GM19239 (cell line): ENCODE measurements at places on chromosomes 1 and 21.
A peak's percentile ranks its signal among the peaks of the same experiment; 100 is the strongest.

- DNase-seq = peak; percentile 10
Measured at GRCh38 chr21:28604946-28605537, 387.6 kb downstream of the LTN1 start.

GRCh38 chr1:165057956-165058355 lies 298.6 kb downstream of the LMX1A start:
- DNase-seq = no peak

- no peak for DNase-seq
Measured at GRCh38 chr1:91701472-91701869, 184.5 kb downstream of the TGFBR3 start.

DNA sequence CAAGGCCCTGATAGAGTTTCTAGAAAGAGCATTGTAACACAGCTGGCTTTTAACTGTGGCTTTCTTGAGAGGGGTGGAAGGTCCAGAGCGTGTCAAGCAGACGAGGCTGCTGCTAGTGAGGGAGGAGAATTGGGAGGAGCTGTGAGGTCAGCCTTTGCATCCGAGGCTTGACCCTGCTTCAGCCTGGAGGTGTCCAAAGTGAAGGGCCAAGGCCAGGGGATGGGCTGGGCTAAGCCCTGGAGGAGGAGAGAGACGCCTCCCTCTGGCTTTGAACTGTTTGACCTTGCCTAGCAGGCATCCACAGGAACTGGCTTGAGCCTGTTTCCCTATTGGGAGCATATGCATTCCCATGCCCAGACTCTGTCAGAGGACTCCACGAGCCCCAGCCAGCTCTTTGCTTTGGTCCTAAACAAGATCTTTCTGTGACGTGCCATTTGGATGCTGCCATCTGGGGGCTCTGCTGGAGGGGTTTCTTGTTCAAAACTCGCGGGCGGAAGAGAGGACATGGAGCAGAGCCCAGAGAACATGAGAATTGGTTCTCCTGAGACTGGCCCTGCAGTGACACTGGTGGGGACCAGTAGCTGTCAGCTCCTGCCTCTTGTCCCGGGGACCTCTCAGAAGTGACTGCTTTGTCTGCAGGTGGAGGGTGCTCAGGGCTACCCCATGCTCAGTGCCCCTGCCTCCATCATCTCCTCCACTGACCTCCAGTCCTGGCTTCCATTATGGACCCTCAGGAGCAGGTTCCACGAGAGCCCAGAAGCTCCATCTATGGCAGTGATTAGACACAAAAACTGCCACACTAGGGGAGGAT lies 5.5 kb downstream of the ACTRT2 start:
- no peak for DNase-seq

GRCh38 chr1:76782809-76783208 lies 84.5 kb upstream of the ST6GALNAC5 start:
- DNase-seq = no peak

GRCh38 chr1:117930484-117930883 lies 945 bp downstream of the WDR3 start:
- DNase-seq = no peak

DNA sequence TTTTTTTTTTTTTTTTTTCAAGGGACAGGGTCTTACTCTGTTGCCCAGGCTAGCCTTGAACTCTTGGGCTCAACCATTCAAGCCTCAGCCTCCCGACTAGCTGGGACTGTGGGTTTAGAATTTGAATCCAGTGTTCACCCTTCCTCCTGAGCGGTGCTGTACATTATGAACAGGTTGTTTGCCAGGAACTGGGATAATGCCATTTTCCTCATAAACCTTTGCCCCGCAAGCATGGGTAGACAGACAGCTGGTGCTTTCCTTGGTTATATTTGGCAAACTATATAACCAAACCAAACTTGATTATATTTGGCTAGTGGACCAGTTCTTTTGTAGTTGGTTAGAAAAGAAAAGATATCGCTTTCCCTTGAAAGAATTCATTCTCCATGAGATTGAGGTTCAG lies 54.9 kb downstream of the GALNT2 start:
- DNase-seq = no peak

DNA sequence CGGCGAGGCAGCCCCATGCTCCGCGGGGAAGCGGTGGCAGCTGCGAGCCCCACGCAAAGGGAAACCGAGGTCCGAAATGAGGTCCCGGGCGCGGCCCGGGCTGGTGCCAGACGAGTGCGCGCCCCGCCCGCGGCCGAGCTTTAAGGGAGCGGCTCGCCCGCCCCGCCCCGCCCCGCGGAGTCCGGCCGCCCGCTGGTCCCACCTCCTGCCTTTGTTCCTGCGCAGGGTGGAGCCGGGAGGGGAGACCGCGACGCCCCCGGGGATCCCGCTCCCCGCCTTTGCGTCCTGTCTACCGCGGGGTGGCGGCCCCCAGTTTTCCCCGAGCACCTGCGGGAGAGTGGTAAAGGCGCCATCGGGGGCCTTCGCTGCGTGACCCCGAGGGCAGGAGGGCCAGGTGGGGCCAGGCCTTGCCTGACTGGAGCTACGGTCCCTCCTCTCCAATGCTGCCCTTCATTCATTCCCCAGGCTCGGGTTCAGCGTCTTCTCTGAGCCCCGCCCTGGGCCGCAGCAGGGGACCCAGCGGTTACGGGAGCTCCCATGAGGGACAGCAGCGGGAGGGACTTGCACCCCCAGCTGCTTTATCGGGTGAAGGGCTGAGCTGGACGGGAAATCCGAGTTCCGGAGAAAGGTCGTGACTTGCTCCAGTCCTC lies at the start of gene HES2:
Gene HES2, minus strand, starts transcription at position 116 of the 650 bp plus-strand sequence. Its CDS starts 99 bp downstream, at position 17.
- DNase-seq = no peak

DNA sequence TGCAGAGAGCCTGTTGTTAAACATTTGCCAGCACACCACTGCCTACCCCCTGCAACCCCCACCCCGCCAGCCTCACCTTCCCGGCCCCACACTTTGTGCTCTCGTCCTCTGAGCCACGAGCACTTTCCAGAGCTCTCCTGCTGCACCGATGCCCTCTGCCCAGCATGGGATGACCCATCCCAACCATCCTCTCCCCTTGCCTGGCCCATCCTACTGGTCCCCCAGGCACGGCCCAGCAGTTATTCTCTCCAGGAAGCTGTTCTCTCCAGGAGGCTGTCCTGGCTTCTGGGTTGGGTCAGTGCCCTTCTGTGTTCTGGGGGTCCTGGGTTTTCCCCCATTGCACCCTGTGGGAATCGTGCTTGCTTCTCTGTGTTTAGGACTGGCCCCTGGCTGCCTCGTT lies 60.1 kb upstream of the ABCG1 start:
- no peak for DNase-seq

GRCh38 chr1:111879081-111879480 lies 110.4 kb downstream of the KCND3 start:
- DNase-seq = no peak

GRCh38 chr1:166036092-166036491 lies 130.7 kb downstream of the FAM78B start:
- DNase-seq = no peak

DNA sequence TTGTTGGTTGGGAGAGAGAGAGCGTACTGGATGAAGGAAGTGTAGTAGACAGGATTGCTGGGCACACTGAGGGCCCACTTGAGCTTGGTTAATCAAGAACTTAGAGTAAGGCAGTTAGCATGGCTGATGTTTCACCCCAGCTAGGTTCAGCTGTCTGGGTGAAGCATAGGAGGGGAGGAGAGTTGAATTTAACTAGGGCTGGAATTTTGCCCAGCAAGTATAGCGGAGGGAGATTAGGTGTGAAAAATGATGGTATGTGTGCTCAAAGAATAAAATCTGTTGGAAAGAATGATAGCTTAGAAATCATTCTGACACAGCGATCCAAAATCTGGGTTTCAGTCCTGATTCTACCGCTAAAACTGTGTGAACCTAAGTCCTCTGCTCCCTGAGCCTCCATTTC lies 461.5 kb upstream of the PROX1 start:
- no peak for DNase-seq

GRCh38 chr1:181216591-181216994 lies 128.1 kb downstream of the IER5 start:
- no peak for DNase-seq

DNA sequence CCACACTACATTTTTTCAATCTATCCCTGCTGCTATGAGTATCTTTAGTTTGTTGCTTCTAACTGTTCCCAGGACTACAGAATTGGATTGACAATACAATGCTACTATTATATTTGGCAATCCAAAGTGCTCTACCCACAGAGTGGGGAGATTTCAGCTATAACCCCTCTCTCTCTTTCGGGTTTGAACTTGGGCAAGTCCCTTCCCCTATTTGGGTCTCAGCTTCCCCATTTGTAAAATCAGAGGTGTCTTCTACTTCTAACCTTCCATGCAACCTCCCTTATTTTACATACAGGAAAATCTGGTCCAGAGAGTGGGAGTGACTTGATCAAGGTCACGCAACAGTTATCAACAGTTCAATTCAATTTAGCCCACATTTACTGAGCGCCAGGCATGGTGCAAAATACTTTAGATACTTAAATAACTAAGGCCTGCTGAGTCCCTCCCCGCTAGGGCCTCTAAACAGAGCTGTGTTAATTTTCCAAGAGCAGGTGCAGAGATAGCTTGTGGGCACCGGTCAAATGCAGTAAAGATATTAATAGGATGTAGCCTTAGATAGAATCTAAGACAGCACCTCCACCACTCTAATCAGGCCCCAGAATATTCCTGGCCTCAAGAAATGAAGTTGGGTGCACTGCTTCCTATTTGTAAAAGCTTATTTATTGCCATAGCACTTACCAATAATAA lies 9.4 kb upstream of the GPX7 start:
- no peak for DNase-seq

DNA sequence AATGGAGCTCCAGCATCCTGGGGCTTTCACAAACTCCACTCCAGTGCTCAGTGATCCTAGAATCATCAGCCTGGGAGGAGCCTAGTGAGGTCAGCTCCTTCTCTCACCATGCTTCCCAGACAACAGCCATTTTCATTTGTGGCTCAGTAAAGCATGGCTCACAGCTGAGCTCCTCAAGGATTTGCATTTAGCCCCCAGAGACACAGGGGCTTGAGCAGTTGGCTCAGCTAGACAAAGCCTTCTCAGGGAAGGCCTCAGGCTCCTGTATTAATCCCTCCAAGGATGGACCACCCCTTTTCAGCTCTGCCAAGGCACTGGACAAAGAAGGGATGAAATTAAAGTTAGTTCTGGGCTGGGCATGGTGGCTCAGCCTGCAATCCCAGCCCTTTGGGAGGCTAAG lies 39.5 kb downstream of the ERI3 start:
- DNase-seq = no peak

DNA sequence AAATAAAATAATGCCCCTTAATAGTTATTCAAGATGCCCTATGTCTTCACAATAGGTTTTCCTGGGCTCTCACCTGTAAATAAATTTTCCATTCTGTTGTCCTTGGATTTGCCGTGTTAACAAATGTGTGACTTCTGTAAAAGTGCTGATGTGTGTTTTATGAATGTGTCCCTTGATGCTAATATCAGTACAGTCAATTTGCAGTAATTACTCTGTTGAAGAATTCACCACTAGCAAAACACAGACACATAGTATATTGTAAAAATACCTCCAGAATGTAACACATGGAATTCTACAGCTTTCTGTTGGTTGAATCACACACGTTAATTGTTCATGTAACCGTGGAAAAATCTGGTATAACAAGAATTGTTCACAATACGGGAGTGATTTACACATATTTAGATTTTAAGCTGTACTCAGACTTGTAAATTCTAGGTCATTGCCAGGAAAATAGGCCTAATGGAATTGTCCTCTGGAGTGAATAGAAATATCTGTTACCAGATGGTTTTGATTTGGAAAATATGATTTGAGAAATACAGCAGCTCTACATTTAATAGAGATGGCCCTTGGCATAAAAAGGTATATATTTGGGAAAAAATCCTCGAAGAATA lies 36.7 kb upstream of the KCNK2 start:
- no peak for DNase-seq

- no peak for DNase-seq
Measured at GRCh38 chr1:66444438-66445265, 89.3 kb upstream of the SGIP1 start.

DNA sequence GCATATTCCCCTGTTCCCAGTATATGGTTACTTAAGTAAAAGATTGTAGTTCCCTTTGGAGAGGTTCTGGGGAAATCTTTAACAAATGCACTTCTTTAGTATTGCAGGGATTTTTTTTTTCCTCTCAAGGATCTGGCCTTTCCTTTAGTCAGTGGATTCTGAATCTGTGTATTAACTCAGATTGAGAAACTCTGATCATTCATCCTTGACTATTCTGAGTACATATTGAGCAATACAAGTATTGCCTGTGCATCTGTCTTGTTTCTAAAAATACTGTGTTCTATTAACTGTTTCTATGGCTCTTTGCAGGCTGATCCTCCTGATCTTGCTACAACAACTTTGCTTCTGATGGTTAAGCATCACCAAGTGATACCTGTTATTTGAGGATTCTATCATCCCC lies 67.8 kb upstream of the FGGY start:
- no peak for DNase-seq

- DNase-seq = no peak
Measured at GRCh38 chr1:61083013-61083806, 849 bp downstream of the NFIA start.

DNA sequence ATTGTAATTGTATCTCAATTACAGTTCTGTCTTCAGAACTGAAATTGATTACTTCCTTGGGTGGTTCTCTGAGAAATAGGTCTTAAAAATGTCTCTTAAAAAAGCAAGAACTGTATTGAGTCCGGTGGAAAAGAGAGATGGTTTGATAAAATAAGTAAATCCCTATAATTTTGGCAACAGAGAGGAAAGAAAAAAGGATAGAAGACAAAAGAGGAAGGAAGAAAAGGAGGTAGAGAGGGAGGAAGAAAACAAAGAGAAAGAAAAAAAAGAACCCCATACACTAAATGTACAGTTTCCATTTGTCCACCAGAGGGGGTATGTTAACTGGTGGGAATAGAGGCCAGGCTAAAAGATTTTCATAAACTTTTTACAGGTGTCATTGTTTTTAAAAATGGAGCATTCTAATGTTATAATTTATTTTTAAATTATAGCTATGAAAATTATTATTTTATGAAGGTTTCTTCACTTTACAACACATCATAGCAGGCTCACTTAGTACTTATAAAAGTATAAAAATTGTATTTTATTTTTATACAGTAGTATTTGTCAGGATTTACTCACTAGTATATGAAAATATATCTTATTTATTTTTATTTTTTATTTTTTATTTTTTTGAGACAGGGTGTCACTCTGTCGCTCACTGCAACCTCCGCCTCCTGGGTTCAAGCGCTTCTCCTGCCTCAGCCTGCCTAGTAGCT lies 2.1 kb upstream of the UBE2T start:
- DNase-seq = no peak

DNA sequence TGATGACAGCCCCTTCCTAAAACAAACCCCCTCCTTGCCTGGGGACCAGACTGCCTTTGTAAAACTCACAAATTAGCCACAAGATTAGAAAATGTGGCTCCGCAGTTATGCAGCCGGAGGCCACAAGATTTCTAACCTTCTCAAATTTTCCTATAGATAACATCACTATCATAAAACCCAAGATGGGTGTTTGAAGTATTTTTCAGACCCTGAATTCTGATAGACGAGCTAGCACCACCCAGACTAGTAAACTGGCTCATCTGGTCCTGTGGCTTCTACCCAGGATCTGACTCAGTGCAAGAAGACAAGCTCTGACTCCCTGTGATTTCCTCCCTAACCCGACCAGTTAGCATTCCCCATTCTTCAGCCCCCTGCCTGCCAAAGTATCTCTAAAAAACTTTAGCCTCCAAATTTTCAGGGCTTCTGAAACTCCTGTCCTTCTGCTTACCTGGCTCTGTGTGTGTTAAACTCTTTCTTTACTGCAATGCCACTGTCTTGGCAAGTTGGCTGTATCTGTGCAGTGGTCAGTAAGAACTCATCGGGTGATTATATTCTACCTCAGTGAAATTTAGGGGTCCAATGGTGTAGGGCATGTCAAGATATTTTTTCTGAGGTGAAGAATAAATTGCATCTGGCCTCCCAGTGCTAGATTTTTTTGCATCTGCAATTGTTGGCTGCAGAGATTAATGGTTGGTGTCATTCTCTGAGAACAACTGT lies 102.1 kb downstream of the S1PR1 start:
- DNase-seq = no peak

GRCh38 chr1:53087332-53088285 lies 25.6 kb downstream of the PODN start:
- no peak for DNase-seq
